ENCODE measurements at places on chromosomes 16 and 17. TPM values are rescaled to one million over a fixed set of nuclear protein-coding genes. Genes with fewer than 3 reads are reported as not detected.

ITGB4 gene
- total RNA-seq, result 27.0 TPM

MMP28 gene
- total RNA-seq, result 31.5 TPM

GRCh38 chr17:42246515-42246914 lies 29.7 kb downstream of the STAT5B start:
- DNase-seq, result no peak

CCL5 gene
- total RNA-seq, result 10.7 TPM

RAC3 gene
- total RNA-seq, result 14.0 TPM

DNA sequence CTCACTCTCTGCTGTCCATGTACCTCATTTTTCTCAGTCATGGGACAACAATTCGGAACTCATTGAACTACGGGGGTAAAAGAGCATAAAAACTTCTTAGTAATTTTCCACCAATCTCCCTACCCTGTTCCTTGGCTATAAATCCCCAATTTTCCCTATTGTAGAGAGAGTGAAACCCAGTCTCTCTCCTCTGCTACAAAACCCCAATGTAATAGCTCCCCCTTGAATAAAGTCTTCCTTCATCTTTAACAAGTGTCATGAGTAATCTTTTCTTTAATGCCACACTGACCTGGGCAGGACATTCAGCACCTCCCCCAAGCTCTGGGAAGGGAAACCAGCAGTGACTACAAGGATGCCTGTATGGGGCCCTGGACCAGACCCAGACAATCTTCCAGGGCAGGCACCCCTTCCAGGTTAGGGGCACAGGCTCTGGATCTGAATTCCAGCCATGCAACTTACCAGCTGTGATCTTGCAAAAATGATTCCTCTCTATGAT lies 10.2 kb upstream of the EIF1 start:
- DNase-seq, result no peak

DNA sequence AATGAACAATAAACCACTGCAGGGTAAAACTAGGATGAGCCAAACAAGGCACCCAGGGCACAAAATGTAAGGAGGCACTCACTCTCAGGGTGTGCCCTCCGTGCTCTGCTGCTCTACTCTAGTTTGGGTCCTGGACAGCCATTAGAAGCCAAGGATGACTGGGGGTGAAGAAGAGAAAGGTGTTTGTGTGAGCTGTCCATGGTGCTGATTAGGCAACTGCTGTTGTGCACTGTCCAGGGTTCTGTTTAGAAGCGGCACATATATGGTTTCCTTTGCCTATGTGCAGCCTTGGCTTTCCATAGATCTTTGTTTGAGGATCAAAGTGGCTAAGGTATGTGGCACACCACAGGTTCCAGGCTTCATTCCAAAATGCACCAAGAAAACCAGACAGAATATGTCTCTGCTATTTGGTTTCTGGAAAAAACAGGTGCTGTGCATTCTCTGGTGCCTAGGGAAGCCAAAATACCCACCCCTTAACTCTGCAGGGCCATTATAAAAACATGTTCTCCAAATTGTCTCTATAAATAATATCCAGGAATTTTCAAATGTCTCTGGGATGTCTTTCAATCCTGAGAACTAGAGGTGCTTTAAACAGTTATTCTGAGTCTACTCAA lies 123.5 kb downstream of the CBLN1 start:
- no peak for DNase-seq

CCL14 gene
- total RNA-seq, result 81.7 TPM

GRCh38 chr16:31079342-31079944 lies 5.2 kb downstream of the ZNF646 start:
- DNase-seq, result no peak

CCL13 gene
- 2.6 TPM for total RNA-seq

DNA sequence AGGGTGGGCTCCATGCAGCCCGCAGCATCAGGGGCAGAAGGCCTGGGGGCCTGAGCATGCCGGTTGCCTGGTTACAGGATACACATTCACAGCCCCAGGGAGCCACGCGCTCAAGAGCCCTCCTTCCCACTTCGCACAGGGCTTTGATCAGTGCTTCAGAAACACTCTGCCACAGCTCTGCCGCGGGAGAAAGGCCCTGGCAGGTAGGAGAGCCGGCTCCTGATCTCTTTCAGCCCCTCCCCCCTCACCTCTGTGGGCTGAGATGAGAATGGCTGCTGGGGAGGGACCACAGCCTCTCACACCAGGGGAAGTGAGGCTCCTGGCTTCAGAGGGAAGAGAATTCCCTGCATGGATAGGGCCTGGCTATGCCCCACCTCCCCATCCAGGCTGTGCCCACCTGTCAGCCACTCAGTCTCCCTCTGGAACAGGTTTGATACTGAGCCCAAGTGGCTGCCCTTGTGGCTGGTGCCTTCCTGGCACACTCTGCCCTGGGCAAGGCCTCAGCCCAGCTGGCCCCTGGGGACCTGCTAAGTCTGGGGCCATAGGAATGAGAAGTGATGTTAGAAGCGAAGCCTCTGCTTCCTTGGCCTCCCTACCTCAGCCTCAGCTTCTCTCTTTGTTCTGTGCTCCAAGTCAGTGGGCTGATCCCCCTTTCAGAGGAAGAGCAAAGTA lies 8.6 kb downstream of the DOK4 start:
- DNase-seq, result no peak

DNA sequence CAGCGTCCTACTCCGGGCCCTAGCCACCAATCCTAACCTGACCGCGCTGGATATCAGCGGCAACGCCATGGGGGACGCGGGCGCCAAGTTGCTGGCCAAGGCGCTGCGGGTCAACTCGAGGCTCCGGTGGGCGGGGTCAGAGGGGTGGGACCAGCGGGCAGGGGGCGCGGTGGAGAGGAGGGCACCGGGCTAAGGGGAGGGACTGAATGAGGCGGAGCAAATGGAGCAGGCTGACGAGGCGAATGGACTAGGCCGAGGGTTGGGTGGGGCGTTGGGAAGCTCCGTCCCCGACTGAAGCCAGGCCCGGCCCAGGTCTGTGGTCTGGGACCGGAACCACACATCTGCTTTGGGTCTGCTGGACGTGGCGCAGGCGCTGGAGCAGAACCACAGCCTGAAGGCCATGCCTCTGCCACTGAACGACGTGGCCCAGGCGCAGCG lies 4.6 kb downstream of the CARMIL2 start:
- DNase-seq, result no peak

DNA sequence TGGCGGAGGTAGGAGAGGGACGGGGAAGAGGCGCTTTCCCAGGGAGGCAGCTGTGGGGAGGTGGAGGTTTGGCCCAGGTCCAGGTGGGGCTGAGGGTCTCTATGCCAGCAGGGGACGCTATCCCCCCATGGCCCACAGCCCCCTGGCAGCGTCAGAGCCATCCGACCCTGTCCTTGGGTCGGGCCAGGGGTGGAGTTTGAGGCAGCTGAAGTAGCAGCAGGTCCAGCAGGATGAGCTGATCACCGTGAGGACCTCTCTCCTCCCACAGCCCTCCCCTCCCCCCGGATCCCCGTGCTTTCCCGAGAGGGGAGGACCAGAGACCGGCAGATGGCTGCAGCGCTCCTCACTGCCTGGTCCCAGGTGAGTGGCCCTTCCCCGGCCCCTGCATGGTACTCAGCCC lies 3.2 kb downstream of the ZNF205 start:
- DNase-seq, result no peak

DNA sequence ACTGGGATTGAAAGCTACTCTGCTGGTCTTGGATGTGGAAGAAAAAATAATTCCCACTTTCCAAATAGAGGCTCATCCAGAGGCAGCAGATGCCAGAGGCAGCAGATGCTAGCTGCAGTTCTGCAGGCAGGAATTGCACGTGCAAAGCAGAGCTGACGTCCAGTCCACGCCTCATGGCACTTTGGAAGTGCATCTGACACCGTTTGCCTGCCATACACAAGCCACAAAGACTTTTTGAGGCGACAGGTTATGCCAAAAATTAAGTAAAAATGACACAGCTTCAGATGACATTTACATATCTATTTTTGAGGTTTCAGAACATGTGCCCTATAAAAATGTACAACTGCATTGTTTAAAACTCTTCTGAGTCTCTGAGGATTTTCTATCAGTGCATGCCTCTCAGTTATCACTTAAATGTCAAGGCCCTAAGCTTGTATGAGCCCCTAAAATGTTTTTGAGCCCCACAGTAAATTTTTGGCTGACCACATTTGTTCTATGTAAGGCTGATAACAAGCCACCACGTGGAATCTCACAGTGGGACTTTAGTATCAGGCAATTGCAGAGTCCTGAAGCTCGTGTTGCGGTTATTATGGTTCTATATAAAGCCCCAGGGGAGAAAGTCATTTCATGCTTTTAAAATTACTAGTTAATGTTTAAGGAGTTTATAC lies 239.2 kb downstream of the PRKCA start:
- no peak for DNase-seq

DNA sequence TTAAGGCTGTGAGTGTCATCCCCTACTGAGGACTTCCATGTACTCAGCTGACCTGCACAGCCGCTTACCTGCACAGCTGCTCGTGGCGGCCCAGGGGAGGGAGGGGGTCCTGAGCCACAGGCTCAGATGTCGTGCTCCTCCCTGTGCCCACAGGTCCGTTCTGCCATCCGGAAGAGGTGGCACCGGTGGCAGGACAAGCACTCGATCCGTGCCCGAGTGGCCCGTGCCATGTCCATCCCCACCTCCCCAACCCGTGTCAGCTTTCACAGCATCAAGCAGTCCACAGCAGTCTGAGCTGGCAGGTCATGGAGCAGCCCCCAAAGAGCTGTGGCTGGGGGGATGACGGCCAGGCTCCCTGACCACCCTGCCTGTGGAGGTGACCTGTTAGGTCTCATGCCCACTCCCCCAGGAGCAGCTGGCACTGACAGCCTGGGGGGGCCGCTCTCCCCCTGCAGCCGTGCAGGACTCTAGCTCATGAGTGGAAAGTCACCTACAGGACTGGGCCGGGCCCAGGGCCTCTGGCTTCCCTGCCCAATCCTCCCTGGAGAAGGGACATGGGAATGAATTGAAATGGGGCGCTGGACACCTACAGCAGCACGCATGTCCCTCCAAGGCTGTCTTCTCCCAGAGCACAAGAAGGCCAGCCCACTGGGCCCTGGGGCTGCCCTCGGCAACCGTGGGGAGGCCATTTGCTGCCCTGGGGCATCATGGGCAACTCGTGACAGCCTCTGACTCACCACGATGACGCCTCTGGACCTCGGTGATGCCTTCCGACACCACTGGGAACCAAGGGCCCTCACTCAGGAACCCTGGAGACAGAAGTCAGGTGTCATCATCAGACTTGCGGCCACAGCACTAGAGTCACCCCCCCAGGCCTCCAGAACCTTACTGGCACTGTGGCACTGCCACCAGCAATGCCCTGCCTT lies 9.9 kb upstream of the SPPL2C start:
- DNase-seq, result no peak

DNA sequence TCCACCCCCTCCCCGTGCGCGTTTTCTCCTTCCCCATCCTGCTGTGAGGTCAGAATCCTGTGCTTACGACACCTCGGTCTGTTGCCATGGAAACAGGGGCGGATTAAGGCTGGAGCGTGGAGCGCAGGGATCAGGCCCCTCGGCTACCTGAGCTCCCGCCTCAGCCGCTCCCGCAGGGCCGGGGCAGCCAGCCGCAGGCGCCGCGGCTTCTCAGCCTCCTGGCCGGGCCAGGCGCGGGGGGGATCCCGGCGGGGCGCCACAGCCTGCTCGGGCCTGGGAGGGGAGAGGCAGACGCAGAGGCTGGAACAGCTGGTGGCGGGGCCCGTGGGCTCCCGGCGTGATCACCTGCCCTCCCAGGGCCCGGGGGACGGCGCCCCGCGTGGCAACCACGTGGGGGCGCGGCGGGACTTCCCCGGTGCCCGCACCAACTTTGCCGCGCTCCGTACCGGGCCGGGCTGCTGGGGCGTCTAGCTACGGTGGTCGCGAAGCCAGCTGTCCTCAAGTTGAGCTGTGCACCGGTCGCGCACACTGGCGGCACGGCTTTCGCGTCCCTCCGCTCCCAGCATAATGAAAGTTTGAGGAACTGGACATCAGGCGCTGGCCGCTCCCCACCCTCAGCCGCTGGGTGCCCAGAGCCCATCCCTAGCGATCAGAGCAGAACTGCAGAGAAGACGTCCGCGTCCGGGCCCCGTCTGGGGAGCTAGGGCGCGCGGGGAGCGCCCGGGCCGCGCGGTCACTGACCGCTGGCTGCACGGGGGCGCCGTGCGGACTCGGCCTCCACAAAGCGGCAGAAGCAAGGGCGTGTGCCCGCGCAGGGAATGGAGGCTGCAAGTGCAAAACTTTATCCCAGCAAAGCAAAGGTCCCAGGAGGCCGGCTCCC lies 1.2 kb downstream of the RTN4RL1 start:
- DNase-seq, result no peak

DNA sequence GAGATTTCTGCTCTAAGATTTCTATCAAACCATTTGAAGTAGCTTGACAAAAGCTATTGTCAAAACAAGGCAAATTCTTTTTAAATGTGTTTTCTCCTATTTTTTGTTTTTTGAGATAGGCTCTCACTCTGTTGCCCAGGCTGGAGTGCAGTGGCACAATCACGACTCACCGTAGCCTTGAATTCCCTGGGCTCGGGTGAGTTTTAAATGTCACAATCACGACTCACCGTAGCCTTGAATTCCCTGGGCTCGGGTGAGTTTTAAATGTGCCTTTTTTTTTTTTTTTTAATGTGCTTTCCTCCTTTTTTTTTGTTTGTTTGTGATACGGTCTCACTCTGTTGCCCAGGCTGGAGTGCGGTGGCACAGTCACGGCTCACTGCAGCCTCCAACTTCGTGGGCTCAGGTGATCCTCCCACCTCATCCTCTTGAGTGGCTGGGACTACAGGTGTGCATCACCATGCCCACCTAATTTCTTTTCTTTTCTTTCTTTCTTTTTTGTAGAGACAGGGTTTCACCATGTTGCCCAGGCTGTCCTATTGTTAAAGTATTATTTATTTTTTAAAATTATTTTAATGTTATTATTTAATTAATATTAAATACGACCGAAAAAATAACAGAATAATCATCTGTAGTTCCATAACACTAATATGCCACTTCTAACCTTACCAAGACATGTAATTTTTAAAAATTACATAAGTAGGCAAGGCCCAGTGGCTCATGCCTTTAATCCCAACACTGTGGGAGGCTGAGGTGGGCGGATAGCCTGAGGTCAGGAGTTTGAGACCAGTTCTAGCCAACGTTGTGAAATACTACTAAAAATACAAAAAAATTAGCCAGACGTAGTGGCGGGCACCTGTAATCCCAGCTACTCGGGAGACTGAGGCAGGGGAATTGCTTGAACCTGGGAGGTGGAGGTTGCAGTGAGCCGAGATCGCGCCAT lies 69.7 kb upstream of the FA2H start:
- DNase-seq, result no peak

- no peak for DNase-seq
Measured at GRCh38 chr16:3830625-3831254, 49.8 kb downstream of the CREBBP start.

- no peak for DNase-seq
Measured at GRCh38 chr16:4954714-4955113, 3.4 kb upstream of the SEC14L5 start.

DNA sequence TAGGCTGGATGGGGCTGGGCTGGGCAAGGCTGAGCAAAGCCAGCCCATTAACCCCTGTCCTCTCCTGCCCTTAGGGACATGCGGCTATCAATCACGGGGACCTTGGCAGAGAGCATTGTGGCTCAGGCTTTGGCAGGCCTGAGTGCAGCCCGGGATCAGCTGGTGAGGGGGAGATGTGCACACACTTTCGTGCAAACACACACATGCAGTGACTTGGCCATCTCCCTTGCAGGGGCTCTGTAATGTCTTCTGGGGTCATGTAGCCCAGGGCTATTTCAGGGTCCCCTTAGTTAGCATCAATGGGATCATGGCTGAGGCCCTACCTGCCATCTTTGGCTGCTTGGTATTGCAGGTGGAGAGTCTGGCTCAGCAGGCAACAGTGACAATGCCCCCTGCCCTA lies 6.9 kb downstream of the CARMIL2 start:
- DNase-seq, result no peak

CHD3 gene
- 47.0 TPM for total RNA-seq

SPATA32 gene
- 0.65 TPM for total RNA-seq

Measured in omental fat pad (tissue), 4 donors.